Ecto neural progenitor cell (in vitro differentiated cells): ENCODE measurements at places on chromosomes 16 and 17.
A peak's percentile ranks its signal among the peaks of the same experiment; 100 is the strongest.

DNA sequence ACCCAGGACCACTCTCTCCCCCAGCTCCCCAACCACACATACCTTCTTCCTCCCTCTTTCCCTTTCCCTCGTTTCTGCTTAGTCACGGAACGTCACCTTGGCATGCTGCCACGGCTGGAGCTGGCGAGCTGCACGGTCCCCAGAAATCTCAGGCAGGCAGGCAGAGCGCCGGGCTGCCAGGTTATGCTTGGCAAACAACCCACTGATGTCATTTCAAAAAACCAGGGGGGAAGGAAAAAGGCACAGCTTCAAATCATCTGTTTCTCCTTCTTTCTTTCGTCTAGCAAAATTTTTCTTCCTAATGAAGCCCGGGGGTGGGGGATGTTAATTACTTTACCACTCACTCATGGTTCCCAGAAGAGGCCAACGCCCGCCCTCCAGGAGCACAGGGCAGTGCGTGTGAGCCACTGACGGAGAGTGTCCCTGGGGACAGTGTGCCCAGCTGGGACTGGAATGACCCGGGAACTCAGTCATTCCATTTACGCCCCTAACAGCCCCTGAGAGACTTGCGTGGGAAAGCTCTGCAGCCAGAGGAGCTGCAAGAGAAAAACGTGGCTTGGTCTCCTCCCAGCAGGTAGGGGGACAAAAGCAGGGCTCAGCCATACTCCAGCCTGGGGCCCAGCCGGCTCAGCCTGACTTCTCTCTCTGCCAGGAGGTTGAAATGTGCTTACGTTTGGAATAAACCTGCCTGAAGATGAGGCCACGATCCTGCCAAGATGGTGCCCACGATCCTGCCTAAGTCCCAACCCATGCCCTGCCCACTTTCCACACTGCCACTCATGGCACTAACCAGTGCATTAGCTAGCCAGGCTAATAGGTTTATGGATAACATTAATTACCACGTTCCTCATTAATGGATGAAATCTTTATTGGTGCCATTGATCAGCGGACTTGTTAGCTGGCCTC is 198.9 kb downstream of the ZFHX3 start:
- no peak for DNase-seq

DNA sequence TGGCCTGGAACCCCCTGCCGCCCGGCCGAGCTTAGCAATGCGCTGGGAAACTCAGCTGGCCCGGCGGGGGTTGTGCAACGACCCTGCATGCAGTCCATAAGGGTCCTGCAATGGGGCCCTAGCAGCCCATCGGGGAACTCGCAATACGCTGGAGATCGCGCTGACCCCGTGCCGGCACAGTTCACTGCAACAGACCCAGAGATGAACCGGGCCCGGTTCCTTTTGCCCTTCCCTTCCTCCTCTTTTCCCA is 375 bp downstream of the SLC25A11 start:
- no peak for DNase-seq

GRCh38 chr17:56896217-56896967 is 17.5 kb downstream of the TRIM25 start:
- DNase-seq, result no peak

GRCh38 chr17:65170839-65171238 is 33.7 kb downstream of the RGS9 start:
- no peak for DNase-seq

DNA sequence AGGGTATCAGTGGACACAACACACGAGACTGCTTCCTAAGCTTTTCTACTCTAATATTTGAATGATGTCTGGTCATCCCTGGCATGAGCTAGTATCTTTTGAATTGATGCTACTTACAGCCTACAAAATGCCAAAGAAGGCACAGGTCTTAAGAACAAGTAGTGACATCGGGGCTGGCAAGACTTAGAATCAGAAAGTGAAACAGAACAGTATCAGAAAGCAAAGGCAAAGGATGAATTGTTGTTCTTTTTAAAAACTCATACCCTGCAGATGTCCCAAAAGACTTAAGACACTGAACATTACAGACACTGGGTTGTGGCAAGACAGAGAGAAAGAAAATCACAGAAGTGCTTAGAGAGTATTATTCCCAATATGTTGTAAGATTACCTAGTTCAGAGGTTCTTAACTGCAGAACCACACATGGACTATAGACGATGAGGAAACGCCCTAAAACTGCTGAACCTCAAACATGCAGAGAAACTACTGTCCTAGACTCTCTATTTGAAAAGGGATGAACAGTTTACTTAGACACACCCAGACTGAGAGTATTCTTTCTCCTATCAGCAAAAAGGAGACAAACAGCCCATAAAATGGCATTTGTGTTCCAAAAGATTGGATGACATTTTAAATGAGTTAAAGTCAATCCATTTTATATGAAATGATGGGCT is 12.5 kb downstream of the ZNF19 start:
- no peak for DNase-seq

DNA sequence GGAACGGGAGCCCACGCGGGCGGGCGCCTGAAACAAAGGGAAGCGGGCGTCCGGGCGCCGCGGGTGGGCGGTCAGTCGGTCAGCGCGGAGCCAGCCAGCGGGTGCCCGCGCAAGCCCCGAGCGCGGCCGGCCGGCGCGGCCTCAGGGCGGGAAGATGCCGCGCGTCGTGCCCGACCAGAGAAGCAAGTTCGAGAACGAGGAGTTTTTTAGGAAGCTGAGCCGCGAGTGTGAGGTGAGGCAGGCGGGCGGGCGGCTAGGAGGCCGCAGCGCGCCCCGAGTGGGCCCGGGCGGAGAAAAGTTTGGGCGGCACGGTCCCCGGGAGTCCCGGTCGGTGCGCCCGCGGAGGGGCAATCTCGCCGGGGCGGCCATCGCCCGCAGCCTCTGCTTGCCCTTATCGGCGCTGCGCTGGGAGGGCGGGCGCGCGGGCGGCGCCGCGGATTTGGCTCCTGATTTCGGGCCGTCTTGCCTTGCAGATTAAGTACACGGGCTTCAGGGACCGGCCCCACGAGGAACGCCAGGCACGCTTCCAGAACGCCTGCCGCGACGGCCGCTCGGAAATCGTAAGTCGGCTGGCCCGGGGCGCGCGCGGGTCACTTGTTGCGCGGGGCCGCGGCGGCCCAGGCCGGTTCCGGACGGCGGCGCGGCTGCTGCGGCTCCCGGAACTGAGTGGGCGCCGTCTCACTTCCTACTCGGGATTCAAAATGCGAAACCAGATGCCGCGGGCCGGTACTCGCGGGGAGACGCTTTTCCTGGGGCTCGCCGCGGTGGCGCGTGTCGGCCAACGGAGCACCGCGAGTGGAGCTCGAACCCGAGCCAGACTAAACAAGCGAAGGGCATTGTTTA is 526 bp downstream of the CBFB start:
- peak; percentile 77 for DNase-seq

DNA sequence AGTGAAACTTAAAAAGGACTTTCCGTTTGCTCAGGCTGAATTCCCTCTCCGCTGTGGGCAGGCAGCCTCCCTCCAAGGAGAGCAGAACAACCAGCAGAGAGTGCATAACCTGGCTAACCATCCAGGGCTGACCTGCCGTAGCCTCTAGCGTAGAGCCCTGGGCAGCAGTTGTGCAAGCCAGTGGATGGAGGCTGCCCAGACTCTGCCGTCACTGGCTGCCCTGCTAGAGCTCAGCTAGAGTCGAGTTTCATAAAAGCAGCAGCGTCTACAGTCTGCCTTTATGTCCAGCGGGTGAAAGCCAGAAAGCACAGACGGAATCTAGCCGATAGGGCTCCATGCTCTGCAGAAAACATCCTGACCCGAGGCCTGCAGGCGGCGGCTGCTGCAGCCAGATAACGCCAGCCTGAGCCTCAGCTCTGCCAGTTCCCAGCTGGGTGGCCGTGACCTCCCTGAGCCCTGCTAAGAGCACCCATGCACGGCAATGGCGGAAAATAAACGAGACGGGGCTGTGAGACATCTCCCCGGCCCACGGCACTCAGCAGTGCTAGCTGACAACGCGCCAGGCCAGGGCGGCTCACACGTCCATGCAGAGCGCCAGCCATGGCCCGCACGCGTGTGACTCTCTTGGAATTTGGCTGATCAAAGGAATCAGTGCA is 231.3 kb downstream of the ENGASE start:
- no peak for DNase-seq

- DNase-seq, result no peak
Measured at GRCh38 chr17:57349541-57350247, 93.4 kb downstream of the MSI2 start.

GRCh38 chr17:42608305-42609181 is 631 bp downstream of the RETREG3 start:
- no peak for DNase-seq

- no peak for DNase-seq
Measured at GRCh38 chr16:56889206-56889605, 24.2 kb downstream of the SLC12A3 start.

GRCh38 chr16:52491216-52491615 is 55.7 kb downstream of the TOX3 start:
- no peak for DNase-seq

DNA sequence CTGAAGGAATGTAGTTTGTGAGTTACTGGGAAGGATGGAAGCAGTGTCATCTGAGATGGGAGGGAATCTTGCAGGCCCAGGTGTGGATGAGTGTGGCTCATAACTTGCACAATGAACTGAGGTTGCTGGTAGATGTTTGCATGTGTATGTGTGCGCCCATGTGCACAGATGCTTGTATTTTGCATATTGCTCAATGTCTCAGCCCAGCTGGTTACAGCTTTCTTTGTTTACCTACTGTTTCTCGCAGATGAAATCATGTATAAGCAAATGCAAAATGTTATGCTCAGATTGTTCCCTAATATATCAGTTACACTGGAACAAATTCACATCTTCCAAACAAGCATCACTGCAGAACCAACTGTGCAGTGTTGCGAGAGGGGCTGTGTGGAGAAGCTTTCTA is 452.2 kb upstream of the EEF2KMT start:
- DNase-seq, result no peak

DNA sequence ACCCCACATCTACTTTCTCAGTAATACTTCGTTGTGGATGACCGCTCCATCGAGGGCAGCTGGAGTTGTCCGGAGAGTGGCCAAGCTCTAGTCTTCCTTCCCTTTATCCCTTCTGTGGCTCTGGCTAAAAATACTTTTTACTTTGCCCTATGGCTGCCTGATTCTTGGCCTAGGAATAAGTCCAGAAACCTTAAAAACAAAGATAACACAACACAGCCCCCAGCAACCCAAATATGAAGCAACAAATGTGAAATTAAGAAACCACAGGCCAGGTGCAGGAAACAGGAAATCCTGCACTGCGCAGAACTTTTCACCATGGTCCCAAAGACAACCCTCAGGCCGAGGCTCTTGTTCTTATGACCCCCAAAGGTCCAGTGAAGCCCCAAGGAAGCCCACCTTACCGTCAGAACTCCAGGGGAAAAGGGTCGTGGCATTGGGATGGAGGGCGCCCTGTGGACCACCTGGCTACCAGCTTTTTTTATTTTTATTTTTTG is 26.0 kb downstream of the TK2 start:
- DNase-seq, result no peak

DNA sequence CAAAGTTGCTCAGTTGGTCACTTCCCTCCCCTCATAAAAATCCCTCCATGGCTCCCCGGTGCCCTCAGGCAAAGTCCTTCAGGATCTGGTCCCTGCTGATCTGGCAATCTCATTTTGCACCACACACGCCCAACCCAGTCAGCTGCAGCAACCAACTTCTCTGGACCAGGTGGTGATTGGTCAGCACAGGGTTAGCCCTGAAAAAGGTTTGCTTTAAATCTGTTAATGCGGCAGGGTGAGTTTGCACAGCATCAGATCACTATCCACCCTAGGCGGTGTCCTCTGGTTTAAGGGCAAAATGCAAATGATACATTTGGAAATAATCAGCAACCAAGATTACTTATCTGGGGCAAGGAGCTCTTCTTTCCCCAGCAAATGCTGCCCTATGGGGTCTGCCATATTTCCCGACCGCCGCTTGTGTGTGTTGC is 42.9 kb upstream of the TNRC6C start:
- no peak for DNase-seq

- DNase-seq, result no peak
Measured at GRCh38 chr16:30365200-30365599, 5.1 kb downstream of the TBC1D10B start.

GRCh38 chr16:84246679-84247077 is 6.9 kb upstream of the KCNG4 start:
- DNase-seq, result no peak

- DNase-seq, result no peak
Measured at GRCh38 chr17:78450696-78451345, 72.4 kb downstream of the PGS1 start.

- DNase-seq, result no peak
Measured at GRCh38 chr16:1929105-1929504, 10.9 kb upstream of the HS3ST6 start.
